ENCODE measurements at places on chromosomes 4 and X.

GRCh38 chrX:16251782-16252181, 84.5 kb downstream of the MAGEB17 start:
- no peak for DNase-seq

- no peak for DNase-seq
These were observed 46.2 kb downstream of the PDS5A start for GRCh38 chr4:39931441-39931901.

- DNase-seq = no peak
These were observed 30.2 kb downstream of the RBBP7 start for GRCh38 chrX:16839852-16840460.

DNA sequence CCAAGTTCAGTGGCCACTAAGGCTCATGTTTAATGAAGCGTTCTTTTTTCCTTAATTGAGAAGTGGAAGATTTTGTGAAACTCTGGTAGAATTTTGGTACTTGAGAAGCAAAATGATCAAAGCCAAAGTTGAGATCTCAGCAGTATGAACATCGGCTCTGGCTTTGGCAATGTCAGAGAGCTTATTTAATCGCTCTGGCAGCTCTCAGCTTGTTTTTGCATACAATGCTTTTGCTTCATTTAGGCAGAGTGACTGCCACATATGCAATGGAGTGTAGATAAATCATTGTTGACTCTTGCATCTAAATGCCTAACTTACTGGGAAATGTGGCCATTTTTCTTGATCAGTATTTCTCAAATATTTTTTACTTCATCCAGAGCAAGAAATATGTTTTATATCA, 135.7 kb downstream of the AASDH start:
- no peak for DNase-seq

DNA sequence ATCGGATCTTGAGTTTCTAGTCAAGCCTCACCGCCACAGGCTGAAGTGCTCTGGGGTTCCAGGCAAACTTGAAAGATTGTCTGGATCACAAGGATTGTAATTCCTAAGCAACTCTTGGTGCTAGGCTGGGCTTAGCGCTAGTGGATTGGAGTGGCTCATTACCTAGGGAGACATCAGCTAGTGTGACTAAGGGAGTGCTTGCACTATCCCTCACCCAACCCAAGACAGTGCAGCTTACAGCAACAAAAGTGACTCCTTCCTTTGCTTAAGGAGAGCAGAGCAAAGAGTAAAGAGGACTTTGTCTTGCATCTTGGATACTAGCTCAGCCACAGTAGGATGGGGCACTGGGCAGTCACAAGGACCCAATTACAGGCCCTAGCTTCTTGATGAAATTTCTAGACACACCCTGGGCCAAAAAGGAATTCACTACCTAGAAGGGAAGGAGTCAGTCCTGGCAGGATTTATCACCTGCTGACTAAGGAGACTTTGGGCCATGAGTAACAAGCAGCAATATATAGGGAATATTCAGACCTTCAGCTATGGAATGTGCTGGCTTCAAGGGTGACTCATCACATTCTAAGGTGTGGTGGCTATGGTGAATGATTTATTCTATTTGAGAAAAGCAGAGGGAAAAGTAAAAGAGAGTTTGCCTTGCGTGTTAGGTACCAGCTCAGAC, 1212.4 kb downstream of the PCDH18 start:
- DNase-seq = no peak
